NCI-H446 (cell line): ENCODE measurements at places on chromosomes 7 and 10.

DNA sequence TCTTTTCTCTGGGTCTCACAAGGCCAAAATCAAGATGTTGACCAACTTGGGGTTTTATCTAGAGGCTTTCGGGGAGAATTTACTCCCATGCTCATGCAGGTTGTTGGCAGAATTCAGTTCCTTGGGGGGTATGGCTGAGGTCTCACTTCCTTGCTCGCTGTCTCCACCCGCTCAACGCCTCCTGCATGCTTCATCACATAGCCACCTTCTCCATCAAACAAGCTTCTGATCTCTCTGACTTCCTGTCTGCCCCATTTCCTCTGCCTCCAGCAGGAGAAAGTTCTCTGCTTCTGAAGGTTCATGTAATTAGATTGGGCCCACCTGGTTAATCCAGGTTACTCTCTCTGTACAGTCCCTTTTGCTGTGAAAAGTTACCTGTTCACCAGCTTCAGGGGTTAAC lies 179.1 kb upstream of the FZD1 start:
- DNase-seq = no peak

DNA sequence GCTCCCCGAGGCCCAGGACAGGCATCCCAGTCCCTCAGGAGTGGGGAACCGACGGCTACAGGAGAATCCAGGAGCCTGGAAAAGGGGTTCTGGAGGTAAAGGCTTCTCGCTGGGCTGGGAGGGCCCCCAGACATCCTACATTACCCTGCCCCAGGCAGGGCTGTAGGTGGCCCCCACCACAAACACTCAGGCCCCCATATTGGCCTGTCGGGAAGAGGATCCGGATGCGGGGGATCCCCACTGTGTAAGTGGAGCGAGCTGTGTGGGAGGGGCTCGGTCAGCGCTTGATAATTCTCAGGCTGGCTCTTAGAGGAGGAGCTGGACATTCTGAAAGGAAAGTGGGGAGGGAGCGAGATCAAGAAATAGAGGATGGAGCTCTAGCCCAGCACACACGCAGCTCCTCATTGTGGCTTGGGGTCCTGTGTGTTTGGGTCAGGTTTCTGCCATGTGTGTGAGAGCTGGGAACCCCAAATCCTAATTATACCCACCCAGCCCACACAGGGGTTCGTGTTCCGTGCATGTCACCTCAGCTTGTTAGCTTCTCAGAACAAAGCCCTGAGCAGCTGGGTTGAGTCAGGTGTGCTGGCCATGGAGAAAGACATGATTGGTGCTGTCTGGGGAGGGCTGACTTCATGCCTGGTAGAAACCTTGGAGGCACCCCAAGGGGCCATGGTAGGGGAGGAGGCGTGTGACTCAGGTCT lies 49.4 kb downstream of the ZNF467 start:
- no peak for DNase-seq

DNA sequence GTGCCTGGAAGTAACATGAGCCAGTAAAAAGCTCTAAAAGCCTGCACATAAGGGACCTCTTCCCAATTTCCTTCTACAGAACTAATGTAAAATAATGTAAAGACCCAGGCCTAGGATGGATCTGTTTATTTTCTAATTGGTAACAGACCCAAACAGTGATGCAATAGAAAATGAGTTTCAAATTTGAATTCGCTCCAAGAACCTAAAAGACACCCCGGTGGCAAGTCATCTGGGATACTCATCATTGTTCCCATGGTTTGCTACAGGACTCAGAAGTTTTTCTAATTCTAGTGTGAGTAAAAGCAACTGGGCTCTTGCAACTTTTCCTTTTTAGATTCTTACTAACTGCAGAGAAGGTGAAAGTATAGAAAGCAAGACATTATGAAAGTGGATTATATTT lies 271.3 kb upstream of the CACNA2D1 start:
- DNase-seq = no peak

GRCh38 chr7:105650382-105650970 lies 69.2 kb upstream of the EFCAB10 start:
- no peak for DNase-seq

DNA sequence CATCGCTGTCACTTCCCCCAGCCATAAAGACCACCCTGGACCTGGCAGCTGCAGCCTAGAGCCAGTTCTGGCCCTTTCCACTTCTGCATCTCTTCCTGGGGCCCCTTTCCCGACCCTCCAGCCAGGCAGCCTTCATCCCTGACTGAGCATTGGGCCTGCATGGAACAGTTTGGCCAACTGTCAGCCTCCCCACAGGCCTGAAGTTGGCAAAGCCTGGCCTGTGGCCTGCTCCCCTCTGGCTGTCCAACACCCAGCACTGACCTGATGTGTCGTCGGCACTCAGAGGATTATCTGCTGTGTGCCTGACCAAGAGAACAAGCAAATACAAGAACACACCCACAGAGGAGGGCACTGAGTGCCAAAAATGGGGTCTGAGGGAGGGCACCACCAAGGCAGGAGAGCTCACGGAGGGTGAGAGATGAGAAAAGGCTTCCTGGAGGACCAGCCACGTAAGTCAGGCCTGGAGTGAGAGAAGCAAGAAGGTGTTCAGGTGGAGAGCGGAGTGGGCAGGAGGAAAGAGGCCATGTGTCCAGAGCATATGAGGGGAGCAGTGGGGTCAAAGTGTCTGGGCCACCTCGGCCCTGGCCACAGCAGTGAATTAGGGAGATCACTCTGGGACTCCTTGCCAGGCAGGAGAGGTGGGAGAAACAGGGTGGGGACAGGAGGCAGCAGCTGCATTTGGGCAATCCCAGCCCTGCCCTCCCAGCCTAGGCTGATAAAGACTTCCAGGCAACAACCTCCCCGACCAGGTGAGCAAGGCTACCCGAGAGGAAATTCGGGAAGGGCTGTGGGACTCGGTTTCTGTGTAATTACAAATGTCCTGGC lies 4.5 kb downstream of the GPRIN2 start:
- DNase-seq = no peak

DNA sequence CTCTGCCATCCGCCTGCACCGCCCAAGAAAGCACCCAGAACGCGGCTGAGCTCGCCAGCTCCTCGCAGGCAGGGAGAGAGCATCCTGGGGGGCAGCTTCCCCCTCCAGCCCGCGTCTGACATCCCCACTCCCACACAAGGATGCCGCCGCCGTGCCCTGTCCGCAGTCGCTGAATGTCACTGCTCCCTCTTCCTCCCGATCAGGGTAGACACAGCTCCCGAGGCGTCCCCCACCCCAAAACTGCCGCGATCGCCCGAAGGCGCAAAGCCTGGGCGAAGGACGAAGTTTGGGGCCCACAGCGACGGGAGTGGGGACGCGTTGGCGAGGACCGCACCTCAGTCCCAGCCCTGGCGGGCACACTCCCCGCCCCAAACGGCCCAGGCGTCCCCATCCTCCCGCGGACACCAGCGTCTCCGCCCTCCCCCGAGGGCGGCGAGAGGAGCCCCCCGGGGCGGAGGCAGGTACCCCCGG lies 1.5 kb upstream of the KAT6B start:
- DNase-seq = no peak

DNA sequence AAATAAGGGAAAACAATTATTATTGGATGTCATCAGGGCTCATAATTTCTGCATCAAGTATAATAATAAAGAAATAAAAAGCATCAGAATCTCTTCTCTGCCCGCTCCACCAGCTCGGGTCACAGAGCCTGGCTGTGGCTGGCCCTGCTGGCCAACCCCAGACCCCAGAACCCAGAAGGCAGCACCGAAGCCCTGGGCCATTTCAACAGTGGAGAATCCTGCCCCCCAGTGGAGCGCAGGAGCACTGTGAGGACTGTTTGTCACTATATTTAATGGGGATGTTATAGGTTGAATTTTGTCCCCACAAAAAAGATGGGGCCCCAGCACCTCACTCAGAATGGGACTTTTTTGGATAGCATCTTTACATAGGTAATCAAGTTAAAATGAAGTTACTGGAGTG lies 27.3 kb downstream of the DENND11 start:
- DNase-seq = no peak

DNA sequence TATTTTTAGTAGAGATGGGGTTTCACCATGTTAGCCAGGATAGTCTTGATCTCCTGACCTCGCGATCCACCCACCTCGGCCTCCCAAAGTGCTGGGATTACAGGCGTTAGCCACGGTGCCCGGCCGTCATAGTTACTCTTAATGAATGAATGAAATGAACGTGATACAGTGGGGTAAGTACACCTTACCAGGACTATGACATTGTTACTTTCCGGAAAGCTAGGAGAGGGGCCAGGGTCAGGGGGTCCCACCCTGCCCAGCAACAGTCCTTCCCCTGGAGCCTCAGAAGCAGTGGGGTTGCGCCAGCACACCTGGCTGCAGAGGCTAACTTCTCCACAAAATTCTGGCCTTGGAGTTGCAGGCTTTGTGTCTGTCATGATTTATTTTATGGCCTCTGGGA lies 21.4 kb downstream of the VSTM4 start:
- DNase-seq = no peak

DNA sequence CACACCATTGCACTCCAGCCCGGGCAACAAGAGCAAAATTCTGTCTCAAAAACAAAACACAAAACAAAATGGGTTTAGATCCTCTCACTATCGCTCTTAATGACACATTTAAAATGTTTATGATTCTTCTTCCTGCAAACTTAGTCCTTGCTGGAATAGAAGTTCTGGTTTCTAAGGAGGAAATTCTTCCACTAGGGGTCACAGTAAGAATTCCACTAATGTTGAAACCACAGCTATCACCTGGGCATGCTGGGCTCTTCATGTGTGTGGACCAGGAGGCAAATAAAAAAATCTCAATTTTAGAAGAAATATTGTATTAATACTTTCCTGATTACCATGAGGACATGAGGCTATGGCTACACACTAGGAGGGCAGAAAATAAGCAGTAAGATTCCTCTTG lies 915.8 kb downstream of the TYW1 start:
- DNase-seq = no peak

- DNase-seq = no peak
Observed at GRCh38 chr10:131831561-131831960, 69.2 kb upstream of the PPP2R2D start.

GRCh38 chr7:138195151-138195571 lies 118.9 kb downstream of the AKR1D1 start:
- no peak for DNase-seq

GRCh38 chr10:110368556-110368955 lies 63.8 kb upstream of the SMNDC1 start:
- DNase-seq = peak; percentile 2

DNA sequence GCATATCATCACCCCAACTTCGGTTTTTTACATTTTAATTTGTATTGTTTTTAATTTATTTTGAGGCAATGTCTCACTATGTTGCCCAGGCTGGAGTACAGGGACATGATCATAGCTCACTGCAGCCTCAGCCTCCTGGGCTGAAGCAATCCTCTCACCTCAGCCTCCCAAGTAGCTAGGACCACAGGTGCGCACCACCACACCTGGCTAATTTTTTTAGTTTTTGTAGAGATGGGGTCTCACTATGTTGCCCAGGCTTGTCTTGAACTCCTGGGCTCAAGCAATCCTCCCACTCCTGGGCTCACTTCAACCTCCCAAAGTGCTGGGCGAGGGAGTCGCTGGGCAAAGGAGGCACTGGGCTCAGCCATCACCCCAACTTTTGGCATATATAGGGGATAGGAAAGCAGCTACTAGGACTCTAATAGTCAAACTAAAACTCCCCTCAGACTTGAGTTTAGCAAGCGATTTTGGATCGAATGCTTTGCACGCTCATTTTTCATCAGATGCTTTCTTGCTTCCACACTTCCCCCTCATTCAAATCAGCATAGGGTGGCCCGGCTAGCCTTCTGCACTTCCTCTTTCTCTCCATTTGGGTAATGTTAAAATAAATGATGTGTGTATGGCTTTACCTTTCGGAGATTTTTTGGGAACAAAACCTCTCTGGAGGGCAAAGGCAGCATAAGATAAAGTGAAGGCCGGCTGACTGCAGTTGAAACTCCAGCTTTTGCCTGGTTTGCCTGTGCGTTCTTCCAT lies 20.8 kb upstream of the NMT2 start:
- DNase-seq = no peak

- DNase-seq = no peak
Observed at GRCh38 chr10:112373912-112374338, at the start of gene ACSL5. ACSL5 (plus strand) TSS chr10:112374116; CDS start chr10:112394947, 20,831 bp downstream.

GRCh38 chr7:28474282-28474638 lies 61.9 kb downstream of the CREB5 start:
- DNase-seq = no peak

DNA sequence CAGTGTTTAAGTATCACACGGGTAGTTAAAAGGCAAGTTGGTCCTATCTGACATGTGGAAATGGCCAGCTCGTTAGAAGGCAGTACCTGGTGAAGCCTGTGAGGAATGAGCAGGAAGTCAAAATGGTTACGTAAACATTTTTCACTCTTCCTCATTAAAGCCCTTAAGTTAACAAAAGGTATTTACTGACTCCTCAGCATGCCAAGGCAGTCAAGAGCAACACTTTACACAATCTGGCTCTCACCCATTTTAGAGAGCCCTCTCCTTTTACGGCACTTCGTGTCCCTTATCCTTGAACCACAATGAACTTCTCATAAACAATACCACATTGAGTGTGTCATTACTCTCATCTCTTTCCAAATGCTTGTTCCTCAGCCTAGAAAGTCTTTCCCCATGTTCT lies 11.0 kb upstream of the RSBN1L start:
- no peak for DNase-seq

- DNase-seq = no peak
Observed at GRCh38 chr7:44565097-44565794, 8.5 kb downstream of the DDX56 start.

DNA sequence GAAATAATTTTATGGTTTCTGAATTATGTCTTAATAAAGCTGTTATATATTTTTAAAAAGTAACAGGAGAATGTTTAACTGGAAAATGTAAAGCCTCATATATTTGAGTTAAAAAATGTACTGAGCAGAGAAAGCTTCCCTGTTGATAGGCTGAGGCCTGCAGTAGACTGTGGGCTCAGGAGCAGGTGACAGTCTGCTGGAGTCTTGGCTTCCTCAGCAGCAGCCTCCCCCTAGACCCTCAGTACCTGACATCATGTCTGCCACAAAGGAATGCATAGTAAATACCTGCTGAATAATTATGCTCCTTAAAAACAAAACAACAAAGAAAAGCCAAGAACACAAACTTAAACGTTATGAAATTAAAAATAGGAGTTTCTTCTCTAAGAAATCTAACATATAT lies 73.9 kb upstream of the NOBOX start:
- no peak for DNase-seq

GRCh38 chr7:88310956-88311674 lies 4.4 kb upstream of the STEAP4 start:
- DNase-seq = no peak
